ENCODE measurements at places on chromosomes 3 and 15.

- no peak for DNase-seq
Observed at GRCh38 chr3:50154476-50154839, 666 bp upstream of the SEMA3F start.

- DNase-seq, result no peak
Observed at GRCh38 chr3:28103861-28104260, 137.6 kb upstream of the CMC1 start.

DNA sequence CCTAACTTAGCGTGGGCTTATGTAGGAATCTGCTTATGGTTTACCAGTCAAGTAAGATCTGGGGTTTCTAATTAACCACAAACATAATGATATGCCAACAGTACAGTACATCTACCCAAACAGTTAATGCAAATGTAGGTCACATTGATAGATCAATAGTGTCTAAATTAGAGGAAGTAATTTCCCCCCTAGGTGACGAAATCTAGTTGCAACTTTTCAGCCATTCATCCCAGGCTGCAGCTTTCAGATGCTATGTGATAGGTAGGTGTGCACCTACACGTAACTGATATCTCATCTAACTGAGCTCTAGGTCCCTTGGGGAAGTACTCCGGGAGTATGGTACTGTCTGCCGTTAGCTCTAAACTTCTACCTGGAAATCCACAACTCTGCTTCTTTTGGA, 57.2 kb downstream of the CRTC3 start:
- DNase-seq, result no peak

- DNase-seq, result no peak
Observed at GRCh38 chr3:117887901-117888300, 1146.7 kb downstream of the IGSF11 start.

GRCh38 chr15:34851751-34852150, 56.4 kb upstream of the ACTC1 start:
- DNase-seq, result no peak

GRCh38 chr3:52978109-52978754, 67.6 kb downstream of the SFMBT1 start:
- no peak for DNase-seq

- no peak for DNase-seq
Observed at GRCh38 chr15:68354923-68355322, 77.0 kb downstream of the ITGA11 start.

- DNase-seq, result no peak
Observed at GRCh38 chr3:5047764-5048419, 68.7 kb downstream of the BHLHE40 start.

- no peak for DNase-seq
Observed at GRCh38 chr15:36960947-36961227, 139.5 kb downstream of the MEIS2 start.

DNA sequence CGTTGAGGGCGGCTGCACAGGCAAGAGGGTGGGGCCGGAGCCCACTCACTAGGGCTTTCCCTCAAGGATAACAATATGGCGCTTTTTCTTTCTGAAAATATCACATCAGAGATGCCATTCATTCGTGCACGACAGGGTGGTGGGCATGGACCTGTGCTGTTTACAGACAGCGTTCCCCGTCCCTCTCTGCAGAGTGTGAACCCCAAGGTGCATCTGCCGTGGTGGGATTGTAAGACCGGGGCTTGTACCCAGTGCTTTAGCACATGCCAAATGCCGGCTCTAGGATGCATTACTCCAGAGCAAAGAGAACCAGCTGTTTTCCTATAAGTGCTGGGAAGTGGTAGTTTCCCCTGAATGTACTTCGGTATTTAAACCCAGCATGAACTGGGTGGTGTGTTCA, 37.0 kb downstream of the CHDH start:
- no peak for DNase-seq

DNA sequence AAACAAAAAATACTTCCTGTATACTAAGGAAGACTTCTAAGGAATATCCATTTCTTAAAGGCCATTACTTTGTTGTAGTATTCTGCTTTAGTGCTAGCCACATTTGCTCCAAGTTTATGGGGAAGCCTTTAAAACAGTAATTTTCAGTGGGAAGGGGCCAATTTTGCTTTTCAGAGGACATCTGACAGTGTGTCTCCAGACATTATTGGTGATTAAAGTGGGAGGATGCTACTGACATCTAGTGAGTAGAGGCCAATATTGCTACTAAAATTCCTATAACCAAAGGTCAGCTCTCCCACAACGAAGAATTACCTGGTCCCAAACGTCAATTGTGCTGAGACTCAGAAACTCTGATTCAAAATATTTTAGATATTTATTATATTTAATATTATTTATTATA, 24.8 kb downstream of the SLC28A2 start:
- no peak for DNase-seq

DNA sequence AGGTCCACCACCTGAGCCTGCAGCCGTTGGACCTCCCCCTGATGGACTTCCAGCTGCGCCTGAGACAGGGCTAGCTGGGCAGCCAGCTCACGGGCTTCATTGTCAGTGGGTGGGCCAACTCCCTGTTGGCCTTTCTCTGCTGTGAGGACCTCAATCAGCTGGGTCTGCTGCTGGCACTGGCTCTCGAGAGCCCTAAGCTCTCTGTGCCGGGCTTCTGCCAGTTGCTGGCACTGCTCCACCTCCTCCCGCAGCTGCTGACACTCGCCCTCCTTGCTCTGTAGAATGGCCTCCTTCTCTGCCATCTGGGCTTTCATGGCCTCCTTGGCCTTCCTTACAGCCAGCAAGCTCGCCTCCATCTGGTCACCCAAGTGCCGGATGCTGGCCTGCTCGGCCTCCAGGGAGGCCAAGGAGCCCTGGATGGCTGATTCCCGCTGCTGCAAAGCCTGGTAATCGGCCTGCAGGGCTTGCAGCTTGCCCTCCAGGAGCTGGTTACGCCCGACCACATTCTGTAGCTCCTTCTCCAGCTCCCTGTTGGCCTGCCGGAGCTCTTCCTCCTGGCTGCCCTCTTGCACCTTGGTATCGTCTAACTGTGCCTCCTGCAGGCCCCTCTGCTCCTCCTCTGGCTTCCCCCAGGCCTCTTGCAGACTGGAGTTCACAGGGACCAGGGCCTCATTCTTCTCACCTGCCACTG, 23.8 kb downstream of the CXCR6 start:
- DNase-seq, result no peak

DNA sequence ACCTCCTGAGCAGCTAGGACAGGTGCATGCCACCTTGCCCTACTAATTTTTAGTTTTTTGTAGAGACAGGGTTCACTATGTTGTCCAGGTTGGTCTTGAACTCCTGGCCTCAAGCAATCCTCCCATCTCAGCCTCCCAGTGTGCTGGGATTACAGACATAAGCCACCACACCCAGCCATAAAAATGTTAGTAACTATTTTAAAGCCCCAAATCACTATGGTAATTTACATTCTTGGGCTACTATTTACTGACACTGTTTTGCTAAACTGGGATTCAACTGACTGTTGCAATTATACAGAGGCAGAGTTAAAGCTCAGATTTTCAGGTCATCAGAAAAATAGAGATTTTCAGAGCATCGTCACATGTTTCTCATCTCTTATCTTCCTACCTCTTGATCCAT, 258.6 kb downstream of the FEZF2 start:
- DNase-seq, result no peak

DNA sequence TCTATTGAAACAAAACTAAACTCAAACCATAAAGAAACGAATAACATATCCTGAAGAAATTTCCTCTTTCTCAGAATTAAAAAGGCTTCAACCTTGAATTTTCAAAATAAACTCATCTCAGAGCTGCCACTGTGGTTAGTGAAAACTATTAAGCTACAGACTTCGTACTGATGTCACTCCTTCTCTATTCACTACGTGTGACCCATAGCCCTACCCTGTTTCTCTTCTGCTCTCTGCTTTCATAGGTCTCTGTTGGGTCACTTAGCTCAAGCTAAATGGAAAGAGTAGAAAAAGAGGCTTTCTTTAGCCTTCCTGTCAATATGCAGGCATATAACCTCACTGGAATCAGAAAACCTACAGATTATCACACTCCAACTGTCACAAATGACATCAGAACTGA, 126.6 kb upstream of the MME start:
- DNase-seq, result no peak

DNA sequence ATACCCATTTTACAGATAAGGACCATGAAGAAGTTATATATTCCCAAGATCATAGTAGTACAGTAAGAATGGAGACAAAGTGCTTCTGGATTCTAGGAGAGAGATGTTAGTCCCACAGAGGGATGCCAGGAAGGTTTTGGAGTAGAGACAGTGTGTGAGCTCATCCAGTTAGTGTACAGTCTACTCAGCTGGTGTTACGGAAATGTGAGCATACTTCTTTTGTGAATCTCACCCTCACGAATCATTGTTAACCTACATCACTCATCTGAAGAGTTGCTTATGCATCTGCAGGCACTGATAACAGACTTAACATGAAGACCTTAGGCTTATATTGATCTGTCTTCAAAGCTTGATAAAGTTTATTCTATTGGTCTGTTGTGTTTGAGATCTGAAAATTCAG, 106.6 kb upstream of the PTPRG start:
- no peak for DNase-seq

GRCh38 chr3:86991840-86992435, 989 bp upstream of the VGLL3 start:
- no peak for DNase-seq

- DNase-seq, result no peak
Observed at GRCh38 chr3:64268926-64269325, 43.7 kb upstream of the PRICKLE2 start.

- no peak for DNase-seq
Observed at GRCh38 chr3:2883283-2883682, 226.9 kb downstream of the IL5RA start.

- no peak for DNase-seq
Observed at GRCh38 chr15:74302821-74303359, 64.6 kb downstream of the CYP11A1 start.

DNA sequence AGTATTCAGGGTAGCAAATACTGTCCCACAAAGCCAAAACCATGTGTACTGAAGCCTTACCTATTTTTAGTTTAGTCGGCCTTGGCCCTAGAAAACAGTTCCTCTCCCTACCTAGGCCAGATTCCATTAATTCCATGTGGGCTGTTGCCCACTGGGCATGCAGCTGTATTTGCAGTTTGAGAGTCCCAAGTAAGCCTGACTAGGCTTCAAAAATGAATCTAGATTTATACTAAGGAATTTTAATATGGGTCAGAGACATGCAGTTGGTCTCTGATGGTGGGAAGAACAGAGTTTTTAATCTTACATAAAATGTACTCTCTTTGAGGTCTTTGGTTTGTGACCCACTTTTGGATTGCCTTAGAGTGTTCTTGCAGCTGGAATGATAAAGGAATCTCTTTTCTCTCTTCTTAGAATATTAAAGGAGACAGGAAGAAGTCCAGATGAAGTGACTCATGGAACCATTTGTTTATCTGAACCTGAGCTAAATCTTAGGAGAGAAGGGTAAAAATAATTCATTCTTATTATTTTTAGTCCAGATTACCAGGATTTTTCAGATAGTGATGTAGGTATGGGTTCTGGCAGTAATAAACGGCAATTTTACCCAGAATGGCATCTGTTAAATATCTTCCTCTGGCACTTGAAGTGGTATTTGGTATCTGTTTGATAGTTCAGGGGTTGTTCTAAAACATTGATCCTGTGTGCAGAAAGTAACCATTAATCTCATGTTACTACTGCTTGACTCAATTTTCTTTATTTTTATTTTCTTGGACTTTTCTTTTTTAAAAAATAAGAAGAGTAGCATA, 33.8 kb downstream of the GLCE start:
- no peak for DNase-seq

DNA sequence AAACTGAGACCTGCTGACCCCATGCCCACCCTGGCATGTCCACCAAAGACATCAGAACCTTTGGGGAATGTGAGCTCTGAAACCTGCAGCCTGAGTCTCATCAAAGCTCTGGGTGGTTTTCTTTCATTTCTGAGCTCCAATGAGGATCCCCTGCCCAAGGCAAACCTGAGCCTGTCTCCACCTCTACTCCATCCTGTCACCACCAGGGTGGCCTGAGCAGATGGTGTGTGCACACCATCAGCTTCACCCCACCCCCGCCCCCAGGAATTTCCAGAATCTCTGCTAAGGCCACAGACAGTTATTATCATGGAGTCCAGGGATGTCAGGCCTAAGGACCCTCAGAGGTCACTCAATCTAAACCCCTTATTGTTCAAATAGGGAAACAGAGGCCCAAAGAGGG, 1.3 kb downstream of the XIRP1 start:
- DNase-seq, result no peak

DNA sequence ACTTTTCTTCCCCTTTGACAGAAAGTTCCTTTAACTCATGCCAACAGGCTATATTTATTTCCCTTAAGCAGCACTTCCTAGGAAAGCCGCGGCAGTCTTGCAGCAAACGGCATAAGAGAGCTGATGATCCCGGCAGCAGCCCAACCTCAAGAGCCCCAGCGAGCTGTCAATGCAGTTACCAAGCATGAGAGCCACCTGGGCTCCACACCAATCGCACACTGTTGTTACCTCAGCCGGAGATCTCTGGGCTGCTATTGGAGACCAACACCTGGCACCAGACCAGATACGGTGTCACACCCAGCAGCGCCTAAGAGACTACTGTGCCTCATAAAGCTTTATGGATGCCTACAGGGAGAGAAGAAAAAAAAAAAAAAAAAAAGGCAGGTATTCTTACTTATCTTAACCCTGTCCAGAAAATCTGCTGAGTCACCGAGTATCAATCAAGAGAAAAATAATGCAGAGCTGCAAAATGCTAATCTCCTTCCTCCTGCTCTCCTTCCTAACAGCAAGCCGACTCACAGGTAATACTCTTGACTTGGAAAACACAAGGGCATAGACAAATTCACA, 11.7 kb downstream of the ABCC5 start:
- DNase-seq, result no peak

DNA sequence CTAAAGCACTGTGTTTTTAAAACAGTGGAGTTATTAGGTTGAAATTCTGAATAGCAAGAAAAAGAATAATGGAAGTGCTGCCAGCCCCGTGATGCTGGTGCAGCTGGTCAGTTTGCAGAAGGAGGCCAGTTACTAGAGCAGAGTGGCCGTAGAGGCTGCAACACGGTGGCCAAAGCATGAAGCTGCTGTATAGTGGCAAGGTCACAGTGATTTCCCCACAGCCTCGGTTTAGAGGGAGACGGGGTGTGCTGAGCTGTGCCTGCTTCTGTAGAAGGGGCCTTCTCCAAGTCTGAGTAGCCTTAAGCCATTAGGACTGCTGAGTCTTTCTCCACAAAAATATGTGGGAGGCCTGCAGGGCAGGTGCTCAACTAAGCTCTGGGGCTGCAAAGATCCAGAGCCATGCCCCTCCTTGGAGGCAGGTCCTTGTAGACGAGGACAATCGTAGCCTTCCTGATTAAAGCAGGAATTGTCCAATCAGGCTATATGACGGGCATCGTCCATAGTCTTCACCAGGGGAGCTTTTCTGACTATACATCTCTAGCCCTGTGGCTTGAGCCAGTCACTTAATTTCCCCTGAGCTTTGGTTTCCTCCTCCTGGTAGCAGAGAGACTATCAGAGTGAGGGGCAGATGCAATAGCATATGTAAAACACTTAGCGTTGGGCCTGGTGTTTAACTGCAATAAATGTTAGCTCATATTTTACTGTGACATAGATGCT, 151.6 kb downstream of the PGPEP1L start:
- DNase-seq, result no peak

Measured in stimulated activated CD8-positive, alpha-beta memory T cell treated with anti-CD3 and anti-CD28 coated beads, Interleukin-15, amount 100 ng/mL, for 48 hours (primary cell).